ENCODE measurements at places on chromosomes 2 and 18.

DNA sequence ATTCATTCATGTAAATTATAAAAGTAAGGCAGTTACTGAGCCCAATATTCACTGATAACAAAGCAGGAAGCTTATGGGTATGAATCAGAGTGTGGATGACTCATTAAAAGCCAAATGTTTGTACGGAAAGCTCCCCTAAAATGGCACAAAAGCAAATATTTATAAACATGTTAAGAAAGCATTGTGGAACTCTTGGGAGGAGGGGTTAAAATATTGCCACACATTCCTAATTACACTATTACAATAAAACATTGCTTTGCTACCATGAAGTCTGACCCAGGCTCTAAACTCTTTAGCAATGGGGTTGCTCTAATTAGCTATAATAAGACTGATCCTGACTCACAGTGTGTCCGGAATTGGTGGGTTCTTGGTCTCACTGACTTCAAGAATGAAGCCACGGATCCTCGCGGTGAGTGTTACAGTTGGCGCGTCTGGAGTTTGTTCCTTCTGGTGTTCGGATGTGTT is 110.9 kb downstream of the NAB1 start:
- no peak for DNase-seq

DNA sequence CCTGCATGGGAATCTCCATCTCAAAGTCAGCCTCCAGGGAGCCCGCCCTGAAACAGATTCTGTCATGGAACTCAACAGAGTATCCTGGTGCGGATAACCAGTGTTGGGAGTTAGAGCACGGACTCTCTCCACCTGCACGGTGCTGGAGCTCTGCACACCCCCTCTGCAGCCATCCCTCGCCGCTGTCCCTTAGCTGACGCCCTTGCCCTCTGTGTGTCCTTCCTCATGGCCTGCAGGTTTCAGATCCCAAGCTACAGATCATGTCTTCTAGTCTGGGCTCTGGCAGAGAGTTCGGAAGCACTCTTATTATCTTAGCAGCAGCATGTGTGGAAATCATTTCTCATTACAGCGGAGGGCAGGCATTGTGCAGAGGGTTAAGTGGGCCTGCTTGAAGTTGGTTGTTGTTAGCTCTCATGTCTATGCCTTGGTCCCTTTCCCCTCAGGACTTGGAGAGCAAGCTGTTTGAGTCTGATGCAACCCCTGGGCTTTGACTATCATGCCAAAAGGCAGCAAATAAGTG is 26.0 kb downstream of the TMEM127 start:
- no peak for DNase-seq

DNA sequence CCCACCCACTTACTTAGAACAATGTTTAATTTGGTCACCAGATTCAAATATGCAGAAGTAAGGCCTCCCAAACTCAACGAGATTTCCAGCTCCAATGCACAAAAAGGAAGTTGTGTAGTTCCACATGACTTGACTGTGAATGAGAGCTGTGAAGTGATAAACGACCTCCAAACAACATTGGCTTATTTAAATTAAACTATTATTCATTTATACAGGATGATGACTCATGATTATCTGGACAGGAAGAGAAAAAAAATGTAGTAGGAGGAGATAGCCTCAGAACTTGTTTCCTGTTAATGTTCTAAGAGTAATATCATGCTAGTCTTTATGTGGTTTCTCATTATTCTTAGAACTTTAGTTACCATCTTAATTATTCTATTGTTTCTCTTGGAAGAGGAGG is 237.3 kb downstream of the C1D start:
- no peak for DNase-seq

GRCh38 chr2:61604433-61604832 is 66.3 kb upstream of the XPO1 start:
- DNase-seq = no peak

DNA sequence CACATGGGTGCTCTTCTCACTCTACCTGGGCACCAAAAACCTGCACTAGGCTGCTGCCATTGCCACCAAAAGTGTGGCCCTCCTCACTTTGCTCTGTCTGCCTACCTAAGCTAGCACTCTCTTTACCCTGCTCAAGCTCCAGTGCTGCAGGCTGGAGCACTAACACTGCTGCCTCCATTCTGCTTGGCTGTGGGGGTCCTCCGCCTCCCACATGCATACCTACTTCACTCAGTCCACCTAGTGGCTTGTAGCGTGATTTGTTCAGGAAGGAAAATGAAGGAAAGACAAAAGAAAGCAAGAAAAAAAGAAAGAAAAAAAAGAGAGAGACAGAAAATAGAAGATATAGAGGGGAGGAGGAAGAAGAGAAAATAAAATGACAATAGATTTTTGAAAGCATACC is 1339.4 kb upstream of the CHAC2 start:
- DNase-seq = no peak

DNA sequence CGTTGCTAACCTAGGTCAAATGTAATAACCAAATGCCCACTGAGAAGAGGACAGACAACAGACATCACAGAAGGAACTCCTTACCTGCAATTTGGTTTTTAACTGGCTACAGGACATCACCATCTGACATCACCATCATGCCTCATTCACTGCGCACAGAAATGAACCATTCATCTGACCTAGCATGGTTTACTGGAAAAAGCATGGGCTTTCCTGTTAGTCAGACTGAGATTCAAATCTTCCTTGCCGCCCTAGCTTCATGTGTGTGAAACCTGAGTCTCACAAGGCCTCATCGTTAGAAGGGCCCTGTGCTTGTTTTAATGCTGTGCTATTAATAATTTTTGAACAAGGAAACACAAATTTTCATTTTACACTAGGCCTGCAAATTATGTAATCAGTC is 1.1 kb upstream of the HIBCH start:
- no peak for DNase-seq

DNA sequence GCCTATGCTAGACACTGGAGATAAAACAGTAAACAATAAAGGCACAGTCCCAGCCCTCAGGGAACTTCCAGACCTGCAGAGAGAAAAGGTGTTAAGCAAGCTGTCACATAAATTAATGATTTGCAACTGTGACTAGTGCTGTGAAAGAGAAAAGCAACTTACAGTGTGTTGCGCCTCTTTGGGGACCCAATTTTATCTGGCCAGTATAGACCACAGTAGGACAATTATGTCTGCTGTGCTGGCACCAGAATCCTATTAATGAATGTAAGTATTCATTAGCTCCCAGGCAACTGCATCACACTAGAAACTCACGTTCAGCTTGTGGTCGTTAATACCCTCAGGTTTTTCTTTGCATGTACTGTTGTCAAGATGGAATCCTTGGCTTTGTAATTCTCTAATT is 55.3 kb upstream of the CHST9 start:
- no peak for DNase-seq

DNA sequence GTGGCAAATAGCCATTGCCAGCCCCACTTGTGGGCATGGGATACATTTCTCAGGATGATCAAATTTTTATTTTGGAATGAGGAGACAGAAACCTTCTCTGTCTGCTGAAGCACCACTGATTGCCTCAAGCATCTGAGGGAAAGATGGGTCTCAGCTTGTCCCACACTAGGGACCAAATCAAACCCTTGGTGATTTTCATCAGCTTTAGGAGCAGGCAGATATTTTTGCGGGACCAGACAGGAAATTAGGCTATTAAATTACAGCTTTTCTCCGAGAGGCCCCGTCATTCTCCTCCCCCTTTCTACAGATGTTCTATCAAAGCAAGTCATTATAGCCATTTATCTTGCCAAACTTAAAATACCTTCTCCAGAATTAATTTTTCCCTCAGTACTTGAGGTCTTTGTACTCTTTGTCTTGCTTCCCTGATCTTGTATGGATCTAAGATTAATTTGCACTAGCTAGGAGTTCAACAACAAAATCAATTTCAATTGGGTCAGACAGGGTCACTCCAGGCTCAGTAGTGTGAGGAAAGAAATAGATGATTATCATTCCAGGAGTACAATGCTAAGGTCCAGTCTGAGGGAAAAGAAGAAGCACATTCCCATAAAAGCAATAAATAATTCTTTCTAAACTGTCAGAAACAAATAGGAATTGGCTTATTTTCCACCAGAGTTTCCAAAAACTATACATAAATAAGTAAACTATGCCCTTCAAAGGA is 818.1 kb upstream of the SOX11 start:
- no peak for DNase-seq

GRCh38 chr18:74251297-74252038 is 40.3 kb downstream of the CYB5A start:
- DNase-seq = no peak

DNA sequence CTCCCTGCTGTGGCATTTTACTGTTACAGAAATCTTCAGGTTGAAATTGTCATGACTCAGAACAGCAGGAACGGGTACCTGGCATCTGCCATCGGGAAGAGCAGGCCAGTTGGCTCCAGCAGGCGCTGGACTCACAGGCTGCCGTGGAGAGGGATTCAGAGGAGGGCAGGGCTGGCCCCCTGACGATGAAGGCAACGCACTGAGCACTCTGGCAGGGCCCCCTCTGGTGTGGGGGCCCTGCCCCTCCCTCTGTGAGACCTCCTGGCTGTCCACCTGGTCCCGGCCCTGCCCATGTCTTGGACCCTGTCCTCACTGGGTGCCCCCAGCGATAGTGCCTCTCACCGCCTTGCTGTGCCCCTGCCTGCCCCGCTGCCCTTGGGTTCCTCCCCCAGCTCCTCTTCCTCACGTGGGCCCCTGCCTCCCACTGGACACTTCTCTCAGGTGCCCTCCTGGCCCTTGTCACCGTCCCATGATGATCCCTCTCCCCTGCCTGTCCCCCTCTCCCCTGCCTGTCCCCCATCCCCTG is 23.3 kb upstream of the ALLC start:
- no peak for DNase-seq

DNA sequence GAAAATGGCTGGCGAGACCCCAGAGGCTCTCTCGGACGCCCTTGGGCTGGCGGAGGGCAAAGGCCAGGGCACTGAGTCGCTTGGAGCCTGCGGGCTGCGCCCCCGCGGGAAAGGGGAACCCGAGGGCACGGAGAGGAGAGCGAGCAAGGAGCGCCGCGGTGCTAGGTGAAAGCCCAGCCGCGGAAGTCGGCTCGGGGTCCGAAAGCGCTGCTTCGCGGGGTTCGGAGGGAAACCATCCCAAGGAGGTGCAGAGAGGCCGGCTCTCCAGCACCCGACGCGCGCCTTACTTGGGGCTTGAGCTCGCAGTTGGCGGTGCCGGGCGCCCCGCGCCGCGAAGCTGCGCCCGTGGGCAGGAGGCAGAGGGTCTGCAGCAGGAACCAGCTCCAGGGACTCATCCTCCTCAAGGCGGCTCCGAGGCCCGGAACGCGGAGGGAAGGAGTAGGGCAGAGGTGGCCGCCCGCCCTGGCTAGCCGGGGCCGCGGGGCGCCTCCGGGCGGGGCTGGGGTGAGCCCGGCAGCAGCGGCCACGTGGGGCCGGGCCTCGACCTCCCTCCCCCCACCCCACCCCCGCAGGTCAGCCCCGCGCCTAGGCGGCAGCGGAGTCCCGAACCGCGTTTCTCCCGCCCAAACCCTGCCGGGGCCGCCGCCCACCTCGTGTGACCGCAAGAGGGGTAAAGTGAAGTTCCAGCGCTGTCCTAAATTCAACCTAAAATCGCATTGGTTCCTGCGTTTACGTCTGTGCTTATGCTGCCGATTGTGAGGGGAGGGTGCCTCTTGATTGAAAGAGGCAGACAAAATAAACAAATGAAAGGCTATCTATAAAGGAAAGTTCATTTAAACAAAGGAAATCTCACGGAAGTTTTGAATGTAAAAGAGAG is at the start of gene TRABD2A:
TSS of gene TRABD2A (minus strand) at position 440 of the 877 bp plus-strand sequence. CDS start at position 395, 45 bp downstream.
- DNase-seq = peak; percentile 70

DNA sequence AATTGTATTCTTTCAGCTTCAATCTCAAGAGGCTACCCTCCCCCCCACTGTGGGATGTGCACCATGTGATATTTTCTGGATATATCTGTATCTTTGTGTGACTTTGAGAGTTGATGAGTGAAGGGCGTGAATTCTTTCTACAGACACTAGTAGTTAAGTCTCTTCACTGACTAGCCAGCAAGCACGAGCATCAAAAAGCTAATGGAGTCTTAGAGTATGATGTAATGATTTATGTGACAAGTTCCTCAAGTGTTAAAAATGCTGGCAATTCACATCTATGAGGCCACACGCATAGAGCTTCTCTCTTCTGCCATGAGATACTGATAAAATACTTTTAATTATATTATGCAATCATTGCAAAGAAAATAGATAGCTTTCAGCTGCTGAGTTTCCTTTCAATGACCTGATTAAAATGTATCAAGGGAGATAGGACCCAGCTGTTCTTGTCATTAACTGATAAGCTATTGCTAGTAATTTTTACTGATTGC is 304.8 kb downstream of the TRIB2 start:
- no peak for DNase-seq

DNA sequence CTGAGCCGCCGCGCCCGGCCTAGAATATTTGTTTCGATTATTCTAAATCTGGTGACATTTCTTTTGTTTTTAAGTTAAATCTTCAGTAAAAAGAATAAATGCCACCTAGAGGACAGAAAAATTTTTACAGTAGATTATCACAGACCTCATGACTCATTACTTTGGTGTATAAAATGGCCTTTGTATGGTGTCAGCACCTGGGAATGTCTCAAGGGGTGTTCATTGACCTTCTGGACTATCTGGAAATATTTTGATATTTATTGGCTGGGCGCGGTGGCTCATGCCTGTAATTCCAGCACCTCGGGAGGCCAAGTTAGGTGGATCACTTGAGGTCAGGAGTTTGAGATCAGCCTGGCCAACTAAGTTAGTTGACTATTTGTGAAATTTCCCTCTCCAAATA is 30.3 kb upstream of the SLC30A6 start:
- peak; percentile 23 for DNase-seq

GRCh38 chr18:74019864-74020263 is 127.8 kb downstream of the FBXO15 start:
- no peak for DNase-seq

GRCh38 chr2:55936351-55936750 is 12.8 kb upstream of the EFEMP1 start:
- DNase-seq = no peak

DNA sequence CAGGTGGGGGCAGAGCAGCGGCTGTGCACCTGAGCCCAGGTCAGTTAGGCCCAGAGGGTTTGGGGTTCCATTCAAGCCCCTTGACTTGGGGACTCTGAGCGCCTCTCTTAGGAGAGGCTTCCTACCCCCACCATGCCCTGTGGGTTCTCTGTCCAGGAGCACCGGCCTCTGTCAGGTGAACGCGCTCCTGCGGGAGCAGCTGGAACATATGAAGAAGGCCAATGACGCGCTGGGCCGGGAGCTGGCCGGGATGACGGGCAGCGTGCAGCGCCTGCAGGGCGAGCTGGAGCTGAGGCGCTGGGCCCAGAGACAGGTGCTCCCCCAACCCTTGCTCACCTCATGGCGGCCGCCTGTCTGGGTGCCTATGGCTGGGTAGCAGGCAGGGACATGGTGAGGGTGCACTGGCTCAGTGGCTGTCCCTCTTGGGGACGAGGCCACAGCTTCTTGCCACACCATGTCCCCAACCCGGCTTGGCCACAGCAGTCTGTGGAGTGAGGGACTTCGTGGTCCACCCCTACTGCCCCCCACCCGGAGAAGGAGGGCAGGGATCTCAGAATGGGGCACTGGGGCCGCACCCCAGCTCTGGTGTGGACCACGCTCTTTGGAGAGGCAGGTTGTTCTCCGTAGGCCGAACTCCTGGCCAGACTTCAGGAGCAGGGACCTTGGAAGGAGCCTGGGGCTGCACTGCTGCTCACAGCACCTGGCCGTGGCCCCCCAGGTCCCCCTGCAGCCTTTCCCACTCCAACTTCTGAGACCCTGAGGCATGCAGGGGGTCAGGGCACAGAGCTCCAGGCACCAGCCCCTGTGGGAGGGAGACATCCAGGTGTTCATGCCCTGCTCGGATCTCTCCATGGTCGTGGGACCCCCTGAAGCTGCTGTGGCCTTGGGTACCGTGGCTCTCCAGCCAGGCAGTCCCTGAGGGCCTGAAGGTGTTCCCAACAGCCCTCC is 19.7 kb downstream of the CROCC2 start:
- DNase-seq = no peak
